ENCODE measurements at places on chromosomes 2 and 18.

DNA sequence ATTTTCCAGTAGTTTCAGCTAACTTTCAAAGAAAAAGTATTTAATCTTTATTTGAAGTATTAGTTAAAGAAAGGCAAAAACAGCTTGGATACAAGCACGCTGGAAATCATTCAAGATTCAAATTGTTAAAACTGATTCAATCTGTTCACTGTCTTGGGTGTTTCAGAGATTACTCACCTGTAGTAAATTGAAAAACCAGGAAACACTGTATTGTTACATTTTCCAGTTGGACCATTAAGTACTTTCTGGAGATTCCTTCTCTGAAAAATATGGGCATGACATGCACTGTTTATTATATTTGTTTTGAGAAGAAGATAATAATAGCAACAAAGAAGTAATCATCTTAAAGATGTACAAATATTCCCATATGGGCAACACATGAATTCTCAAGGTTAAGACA is 196.1 kb downstream of the UBE2E3 start:
- no peak for DNase-seq

GRCh38 chr2:106307860-106308259 is 113.8 kb upstream of the UXS1 start:
- no peak for DNase-seq

DNA sequence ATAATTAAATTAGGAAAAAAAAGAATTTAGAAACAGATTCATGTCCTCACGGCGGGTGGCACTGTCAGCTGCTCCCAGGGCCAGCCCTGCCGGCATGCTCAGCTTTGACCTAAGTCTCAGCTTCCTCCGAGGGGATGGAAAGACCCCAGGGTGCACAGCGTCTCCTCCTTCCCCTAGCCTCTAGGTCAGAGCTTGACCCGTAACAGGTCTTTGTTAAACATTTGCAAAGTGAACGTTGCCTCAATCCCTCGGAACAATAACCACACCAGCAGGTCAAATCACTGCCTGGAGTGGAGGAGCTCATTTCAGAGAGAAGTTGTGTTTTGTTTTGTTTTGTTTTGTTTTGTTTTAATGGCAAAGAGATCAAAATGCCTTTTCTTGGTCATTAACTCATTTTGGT is 171.3 kb downstream of the TMEM18 start:
- no peak for DNase-seq

DNA sequence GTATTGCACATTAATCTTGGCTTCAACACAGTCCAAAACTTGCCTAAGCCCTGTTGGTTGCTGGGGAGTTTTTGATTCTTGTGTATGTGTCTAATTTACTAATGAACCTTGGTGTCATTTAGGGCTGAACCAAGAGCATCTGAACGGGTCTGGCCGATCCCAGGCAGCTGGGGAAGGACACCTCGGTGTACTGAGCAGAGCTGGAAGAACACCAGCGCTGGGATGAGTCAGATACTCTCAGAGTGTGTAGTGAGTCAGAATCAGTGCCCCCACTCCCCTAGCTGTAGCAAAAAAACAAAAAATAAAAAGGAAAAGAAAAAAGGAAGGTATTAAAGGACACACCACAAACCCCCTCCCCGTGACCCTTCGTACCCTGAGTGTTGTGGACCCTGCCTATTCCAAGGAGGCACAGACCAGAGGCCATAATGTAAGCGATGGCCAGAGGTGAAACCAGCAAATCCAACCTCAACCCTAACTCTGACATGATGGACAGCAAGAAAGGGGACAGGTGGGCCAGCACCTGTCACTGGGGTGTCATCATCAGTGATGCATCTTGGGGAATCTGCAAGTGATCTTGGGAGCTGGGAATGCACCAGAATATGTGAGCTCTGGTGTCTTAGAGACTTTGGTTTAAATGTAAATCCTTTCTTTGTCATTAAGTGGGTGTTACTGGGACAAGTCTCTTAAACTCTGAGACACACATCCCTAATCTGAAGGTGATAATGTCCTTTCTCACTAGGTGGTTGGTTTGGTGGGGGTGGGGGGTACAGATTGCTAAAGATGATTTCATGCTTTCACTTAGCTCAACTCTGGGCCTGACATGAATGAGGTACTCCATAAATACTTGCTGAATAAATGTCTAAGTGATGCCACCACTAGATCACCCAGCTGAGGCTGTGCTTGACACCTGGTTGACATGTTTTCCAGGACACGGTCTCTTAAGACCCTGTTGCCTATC is 34.2 kb upstream of the NCOA1 start:
- no peak for DNase-seq

GRCh38 chr2:115414466-115414865 is 972.0 kb downstream of the DPP10 start:
- no peak for DNase-seq

GRCh38 chr2:237859082-237859433 is 365 bp upstream of the RAMP1 start:
- DNase-seq: no peak

DNA sequence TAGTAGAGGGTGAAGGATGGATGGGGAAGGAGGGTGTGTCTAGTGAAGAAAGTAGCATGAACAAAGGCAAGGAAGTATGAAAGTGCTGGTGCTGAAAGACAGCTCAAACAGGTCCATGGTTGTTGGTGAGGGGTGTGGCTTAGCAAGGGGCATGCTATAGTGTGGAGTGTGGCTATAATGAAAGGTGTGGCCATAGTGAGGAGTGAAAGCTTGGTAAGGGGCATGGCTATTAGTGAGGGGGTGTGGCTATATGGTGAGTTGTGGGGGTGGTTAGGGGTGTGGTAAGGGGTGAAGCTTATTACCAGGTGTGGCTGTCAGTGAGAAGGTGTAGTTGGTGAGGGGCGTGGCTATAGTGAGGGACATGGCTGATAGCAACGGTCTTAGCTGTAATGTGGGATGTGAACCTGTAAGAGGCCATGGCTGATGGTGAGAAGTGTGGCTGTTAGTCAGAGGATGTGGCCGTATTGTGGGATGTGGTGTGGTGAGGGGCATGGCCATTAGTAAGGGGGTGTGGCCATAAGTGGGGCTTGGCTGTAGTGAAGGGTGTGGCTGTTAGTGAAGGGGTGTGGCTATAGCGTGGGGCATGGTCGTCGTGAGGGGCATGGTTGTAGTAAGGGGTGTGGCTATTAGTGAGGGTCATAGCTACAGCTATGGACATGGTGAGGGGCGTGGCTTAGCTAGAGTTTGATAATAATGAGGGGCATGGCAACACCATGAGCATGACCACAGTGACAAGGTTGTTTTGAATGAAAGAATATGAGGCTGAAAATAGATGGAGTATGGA is 549.6 kb downstream of the FBXO15 start:
- no peak for DNase-seq

DNA sequence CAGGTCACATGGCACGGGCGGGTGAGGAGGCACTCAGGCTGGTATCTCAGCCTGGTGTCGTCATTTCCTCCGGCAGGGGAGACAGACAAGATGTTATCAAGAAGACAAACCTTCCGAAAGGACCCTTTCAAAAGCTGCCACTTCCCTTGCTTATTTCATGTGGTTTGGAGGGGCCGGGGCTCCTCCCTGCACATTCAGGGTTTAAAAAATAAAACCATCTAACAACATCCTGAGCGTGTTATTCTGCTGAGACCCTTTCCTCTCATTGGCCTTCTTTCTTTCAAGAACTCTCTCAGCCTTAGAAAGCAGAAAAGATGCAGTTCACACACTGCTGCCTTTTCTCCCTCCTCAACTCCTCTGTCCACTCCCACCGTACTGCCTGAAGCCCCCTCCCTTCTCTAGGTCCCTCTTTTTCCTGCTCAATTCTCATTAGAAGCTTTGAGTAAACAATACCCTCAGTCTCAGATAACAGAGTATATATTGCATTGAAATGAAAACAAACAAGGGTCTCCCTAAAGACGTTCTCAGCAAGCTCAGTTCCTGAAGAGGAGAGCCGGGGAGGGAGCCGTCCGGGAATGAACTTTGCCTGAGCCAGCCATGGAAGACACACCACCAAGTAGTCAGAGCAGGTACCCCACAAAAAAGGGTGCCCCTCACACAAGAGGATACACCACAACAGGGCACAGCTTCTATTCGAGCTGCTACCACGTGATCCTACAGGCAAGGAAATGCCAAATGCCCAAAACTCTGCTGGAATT is 9.7 kb downstream of the SMAD7 start:
- DNase-seq: no peak

- no peak for DNase-seq
Measured at GRCh38 chr2:40279001-40279400, 172.9 kb downstream of the SLC8A1 start.

DNA sequence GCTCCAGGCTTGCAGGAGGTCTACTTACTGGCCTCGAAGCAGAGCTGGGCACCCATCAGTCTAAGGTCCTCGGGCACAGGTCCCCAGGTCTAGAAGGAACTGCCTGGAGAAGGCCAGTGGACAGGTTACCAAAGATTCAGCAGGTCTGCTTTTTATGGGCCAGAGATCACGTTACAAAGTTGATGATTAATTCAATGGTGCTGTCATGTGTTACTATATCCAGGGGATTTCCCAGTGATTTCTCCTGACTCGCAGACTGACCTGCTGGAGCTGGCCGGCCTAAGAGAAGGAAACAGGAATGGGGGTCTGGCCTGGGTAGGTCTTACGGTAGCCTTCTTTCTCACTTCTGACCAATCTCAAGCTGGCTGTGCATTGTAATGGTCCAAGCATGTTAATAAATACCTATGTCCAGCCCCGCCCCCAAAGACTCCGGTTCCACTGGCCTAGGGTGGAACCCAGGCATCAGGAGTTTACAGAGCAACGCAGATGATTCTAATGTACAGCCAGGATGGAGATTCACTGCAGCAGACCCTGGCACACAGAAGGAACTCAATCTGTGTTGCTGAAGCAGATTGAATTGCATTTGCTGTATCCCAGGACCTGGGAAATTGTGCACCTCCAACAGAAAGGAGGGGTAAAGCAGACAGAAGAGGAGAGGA is at the start of gene NEURL3:
TSS of gene NEURL3 (minus strand) at position 127 of the 659 bp plus-strand sequence. CDS start at position 56, 71 bp downstream.
- no peak for DNase-seq

- peak; percentile 14 for DNase-seq
Measured at GRCh38 chr18:5197032-5197434, at the start of gene AKAIN1. Gene AKAIN1 (minus strand): TSS chr18:5197257. CDS start chr18:5197053, 204 bp downstream.

DNA sequence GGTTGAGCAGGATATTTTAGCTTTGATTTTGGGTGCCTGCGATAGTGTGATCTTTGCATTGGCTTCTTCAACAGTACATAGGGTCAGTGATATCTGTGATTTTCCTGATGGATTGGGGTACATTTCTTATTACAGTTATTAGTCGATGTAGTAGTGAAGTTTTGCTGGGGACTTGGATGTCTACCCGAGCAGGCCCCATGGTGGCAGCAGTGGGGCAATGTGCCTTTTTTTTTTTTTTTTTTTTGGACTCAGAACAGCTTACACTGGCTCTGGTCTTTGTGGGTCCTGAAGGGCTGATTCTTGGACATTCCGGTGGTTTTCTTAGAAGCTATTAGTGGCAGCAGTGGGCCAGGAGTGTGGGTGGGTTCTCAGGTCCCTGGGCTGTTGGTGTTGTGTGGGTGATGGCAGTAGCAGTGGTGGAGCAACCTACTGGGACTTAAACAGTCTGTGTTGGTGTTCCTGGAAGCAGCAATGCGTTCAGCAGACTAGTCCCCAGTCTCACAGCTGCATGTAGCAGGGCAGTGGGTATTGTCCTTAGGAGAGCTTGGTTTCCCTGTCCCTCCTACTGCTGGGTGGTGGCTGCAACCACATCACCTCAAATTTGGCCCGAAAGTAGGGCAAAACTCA is 53.7 kb upstream of the SLC4A10 start:
- no peak for DNase-seq

GRCh38 chr2:77939801-77940200 is 417.6 kb upstream of the LRRTM4 start:
- no peak for DNase-seq
